ENCODE measurements at places on chromosomes 5 and 9.

GRCh38 chr9:99044827-99045226 lies 60.1 kb upstream of the TGFBR1 start:
- DNase-seq, result no peak

GRCh38 chr9:127163409-127163808 lies 41.0 kb upstream of the ANGPTL2 start:
- DNase-seq, result peak; percentile 67

DNA sequence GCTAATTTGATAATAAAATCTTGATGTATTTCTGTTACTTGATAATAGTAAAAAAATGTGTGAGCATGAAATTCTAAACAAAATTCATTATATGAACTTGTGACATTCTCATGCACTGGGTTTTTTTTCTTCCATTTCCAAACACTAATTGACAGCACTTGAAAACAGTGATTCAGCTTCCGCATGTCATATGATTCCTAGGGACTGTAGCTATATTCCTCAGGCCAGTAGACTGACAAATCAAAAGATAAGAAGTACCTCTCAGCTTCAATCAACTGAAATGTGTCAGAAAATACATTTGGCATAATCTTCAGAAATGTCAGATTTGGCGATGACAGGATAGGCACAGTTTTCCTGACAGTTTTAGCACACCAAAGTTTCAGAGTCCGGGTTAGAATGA lies 52.5 kb downstream of the EFNA5 start:
- DNase-seq, result no peak

- no peak for DNase-seq
Observed at GRCh38 chr5:118968406-118968911, 19.9 kb downstream of the DTWD2 start.

GRCh38 chr5:73215531-73215890 lies 42.5 kb downstream of the TMEM174 start:
- peak; percentile 19 for DNase-seq

DNA sequence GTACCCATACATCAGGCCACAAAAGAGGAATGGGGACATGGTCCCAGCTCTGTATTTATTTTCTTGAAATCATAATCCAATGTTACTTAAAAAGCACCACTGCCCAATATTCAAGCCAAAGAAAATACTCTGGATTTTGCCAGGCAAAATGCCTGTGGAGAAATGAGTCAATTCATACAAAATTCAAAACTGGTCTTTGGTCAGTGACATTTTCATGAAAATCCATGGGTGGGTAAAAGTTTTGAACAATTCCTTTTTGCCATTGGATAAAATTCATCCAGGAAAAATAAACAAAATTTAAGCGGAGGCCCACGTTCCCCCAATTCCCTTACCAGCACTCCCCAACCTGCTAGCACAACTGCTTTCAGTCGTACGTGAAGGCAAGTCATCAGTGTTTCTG lies 186.2 kb downstream of the GLIS3 start:
- no peak for DNase-seq

GRCh38 chr5:131382407-131383395 lies 118.8 kb downstream of the CDC42SE2 start:
- DNase-seq, result peak; percentile 65

DNA sequence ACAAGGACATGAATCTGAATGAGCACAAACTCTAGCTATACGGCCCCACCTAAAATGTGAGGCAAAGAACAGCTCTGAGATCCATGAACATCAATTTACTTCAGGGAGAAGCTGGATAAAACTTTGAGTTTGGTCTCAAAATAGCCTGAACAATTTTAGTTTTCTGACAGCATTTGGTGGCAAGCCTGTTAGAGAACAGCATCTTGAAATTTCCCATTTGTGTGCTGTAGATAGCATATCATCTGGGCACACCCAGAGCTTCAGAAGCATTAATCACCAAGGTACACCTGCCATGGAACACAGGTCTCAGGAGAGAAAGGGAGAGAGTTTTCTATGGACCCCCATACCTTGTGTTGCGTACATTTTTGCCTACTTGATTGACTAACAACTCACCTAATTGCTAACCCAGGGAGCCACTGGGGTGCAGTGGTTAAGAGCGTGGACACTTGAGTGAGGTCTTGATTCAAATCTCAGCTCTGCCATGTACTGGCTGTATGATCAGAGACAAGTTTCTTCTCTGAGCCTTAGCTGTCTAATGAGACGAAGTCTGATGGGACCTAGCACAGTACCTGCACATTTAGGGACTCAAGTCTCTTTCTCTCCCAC lies 264.9 kb downstream of the PIK3R1 start:
- no peak for DNase-seq

GRCh38 chr5:110832683-110833082 lies 93.9 kb downstream of the SLC25A46 start:
- no peak for DNase-seq

- DNase-seq, result no peak
Observed at GRCh38 chr5:107378218-107378899, 292.4 kb downstream of the EFNA5 start.

DNA sequence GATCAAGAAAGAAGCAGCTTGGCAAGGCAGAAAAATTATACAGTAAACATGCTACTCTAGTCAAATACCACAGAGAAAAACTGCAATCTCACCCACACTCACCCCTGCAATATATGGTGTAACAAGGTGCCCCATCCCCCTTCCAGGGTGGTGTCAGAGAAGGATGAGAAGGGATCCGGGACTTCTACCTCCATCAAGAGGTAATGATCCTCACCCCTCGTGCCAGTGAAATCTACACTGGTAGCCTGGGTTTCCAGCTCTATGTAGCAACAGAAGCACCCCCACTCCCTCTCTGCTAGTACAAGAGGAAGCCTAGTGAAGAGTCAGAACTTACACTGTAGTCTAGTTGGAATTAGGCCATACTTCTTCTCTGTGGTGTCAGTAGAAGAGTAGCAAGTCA lies 18.9 kb downstream of the SLCO4C1 start:
- DNase-seq, result peak; percentile 72

DNA sequence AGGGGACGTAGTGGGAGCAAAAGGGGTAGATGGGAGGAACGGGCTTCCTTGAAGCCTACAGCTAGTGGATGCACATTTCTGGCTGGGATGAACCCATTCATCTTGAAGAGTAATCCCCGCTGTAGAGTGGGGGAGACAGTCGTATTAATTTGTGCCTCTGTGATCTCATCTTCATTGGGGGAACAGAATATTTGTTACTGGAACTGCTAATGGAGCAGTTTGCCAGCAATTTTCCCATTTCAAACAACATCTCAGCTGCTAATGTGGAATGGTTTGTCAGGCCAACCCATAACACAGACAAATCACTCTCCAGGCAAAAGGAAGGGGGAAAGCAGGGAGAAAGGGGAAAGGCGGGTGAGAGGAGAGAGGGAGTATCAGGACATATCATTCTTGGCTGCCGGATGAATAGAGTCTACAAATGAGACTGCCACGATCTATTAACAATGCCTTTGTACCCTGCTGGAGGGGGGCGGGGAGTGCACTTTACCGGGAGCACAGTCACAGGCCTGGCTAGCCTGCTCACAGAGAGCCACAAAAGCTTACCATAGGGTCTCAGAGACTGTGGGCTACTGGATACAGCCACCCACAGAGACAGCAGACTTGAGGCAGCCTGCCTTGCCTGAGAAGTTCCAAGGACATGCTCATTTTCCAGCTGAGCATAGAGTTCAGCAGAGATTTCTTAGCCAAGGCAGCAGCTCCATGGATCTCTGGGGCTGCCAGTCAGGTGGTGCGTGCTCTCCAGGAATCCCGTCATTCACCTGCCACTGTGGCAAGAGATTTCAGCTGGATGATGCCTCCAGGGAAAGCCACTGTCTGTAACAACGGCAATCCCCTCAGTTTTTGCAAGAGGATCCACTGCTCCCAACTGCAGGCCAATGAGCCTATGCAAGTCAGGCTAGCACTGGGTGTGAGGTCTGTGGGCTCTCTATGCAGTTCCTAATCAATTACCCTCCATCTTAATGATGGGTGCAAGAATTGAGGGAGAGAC lies 217.7 kb upstream of the PANK3 start:
- DNase-seq, result no peak

GRCh38 chr5:91652678-91653077 lies 269.6 kb upstream of the ARRDC3 start:
- DNase-seq, result no peak

- no peak for DNase-seq
Observed at GRCh38 chr5:909086-909485, 16.4 kb downstream of the TRIP13 start.

DNA sequence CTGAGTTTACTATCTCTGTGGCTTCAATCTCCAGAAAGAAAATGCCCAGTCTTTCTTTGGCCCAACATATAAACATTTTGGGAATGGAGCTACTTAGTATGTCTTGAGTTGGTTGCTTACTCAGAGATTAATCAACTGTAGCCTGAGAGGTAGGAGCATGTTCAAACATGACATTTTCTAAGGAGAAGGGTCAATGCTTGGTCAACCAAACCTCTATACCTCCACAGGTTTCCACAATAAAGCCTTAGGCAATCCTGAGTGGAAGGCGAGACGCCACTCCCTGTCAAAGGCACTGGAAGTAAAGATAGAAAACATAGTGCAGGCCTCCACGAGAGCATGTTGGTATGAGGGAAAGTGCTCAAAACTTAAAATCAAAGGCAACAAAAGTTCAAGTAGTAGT lies 411.4 kb downstream of the KCTD16 start:
- no peak for DNase-seq

DNA sequence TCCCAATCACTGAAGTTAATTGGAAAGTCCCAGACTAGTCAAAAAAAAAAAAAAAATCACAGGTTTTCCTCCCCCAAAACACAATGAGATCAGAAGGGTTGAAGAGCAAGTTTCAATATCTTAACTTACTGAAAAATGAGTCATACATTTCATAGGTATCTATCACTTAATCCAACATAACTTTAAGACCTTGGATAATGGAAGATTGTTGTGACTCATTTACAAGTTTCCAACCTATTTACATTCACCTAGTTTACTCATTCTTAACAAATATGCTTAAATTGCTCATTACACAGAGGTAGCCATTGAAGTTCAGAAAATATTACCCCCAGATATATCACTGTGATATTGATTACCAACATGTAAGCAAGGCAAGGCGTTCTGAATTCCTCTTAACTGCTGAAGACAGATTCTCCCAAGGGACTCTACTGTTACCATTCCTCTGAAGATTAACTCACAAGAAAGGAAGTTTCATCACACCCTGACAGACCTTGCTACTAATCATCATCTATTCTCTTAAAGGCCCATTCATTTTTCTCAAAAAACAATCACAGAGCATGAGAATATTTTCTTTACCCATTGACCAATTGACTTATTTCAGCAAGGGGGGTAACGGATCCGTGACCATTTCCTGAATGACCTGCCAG lies 563.8 kb downstream of the TLE1 start:
- DNase-seq, result no peak

DNA sequence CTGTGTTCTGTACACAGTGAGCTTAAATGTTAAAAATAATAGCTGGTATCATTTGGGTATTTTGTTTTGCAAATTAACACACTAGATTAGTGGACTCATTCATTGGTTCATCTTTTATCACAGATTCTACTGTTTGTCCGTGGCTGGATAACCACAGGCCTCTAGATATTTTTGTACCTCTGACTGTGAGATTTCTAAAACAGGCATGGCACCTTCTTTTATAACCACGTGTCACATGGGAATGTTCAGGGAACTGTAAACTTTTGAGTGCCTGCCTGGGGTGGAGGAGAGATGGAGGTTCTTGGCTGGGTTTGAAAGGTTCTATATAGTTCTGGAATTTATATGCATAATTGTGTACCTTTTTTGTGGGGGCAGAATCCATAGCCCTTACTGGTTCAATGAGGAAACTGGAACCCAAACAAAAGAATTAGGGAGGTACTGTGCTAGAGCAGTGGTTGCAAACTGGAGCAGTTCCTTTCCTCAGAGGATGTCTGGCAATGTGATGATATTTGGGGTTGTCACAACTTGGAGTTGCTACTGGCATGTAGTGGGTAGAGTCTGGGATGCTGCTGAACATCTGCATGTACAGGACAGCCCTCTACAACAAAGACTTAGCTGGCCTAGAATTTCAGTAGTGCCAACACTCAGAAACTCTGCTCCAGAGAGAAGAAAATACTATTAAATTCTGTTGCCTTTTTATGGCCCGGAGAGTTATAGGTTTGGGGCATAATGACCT lies 16.9 kb downstream of the TLE4 start:
- DNase-seq, result no peak

DNA sequence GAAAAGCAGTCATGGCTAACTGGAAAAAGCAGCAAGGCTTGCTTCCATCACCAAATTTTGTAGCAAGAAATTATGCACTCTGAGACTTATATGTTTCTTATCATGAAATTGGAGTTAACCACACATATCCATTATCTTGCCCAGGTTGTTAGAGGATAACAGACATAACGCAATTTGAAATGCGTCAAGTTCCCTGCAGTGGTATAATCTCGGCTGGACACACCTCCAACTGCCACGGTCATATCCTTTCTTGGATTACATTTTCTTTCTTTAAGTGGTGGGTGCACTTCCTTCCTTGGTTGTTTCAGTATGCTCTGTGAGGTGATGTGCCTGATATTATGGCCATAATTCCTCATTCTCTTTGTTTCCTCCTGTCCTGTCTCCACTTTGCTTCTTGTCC lies 695.0 kb upstream of the DMAC1 start:
- DNase-seq, result no peak

- peak; percentile 86 for DNase-seq
Observed at GRCh38 chr5:160799184-160799583, 52.8 kb downstream of the ATP10B start.

GRCh38 chr9:136902259-136902821 lies 16.0 kb downstream of the TRAF2 start:
- DNase-seq, result no peak

- no peak for DNase-seq
Observed at GRCh38 chr5:170251462-170251861, 18.7 kb downstream of the C5orf58 start.

DNA sequence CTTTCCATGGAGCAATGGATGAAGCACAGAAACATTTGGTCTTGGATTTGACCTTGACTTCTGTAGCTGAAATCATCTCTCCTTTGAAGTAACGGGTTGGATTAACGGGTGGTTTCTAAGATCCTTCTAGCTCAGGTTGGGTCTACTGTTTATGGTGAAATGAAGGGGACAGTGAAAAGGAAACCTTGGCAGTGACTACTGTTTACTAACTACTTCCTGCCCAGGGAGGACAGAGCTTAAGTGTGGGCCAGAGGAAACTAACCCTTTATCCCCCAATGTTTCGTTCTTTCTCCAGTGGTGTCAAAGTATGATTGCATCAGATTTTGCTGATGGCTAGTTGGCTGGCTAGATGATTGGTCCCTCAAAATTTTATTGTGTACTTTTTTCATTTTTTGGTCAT lies 22.2 kb downstream of the SKP2 start:
- no peak for DNase-seq

- no peak for DNase-seq
Observed at GRCh38 chr9:124797343-124798103, 20.6 kb downstream of the OLFML2A start.

Measured in inflammatory macrophage (primary cell).